NCI-H774 (cell line): ENCODE measurements at places on chromosomes 6 and 20.

DNA sequence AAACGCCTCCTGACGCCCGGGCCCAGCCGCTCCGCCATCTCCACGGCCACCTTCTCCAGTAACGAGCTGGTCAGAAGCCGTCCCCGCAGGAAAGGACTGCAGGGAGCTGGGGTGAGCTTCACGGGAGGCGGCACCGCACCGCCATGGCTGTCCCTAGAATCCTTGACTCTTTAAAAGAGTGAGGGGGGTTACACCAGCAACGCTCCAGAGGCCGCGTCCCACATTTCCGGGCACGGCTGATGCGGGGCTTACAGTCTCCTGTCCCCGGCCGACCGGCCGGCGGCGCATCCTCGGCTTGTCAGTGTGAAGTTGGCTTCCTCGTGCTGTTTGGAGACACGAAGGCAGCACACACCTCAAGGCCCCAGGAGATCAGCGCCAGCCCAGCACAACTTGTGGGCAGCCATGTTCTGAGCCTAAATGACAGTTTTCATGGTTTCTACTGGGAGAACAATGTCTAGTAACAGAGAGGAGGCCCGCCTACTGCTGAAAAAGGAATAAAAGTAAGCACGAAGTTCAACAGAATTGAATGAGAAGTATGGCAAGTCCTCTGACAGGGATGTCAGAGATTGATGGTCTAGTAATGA is 30.4 kb downstream of the SLC2A4RG start:
- DNase-seq: no peak

DNA sequence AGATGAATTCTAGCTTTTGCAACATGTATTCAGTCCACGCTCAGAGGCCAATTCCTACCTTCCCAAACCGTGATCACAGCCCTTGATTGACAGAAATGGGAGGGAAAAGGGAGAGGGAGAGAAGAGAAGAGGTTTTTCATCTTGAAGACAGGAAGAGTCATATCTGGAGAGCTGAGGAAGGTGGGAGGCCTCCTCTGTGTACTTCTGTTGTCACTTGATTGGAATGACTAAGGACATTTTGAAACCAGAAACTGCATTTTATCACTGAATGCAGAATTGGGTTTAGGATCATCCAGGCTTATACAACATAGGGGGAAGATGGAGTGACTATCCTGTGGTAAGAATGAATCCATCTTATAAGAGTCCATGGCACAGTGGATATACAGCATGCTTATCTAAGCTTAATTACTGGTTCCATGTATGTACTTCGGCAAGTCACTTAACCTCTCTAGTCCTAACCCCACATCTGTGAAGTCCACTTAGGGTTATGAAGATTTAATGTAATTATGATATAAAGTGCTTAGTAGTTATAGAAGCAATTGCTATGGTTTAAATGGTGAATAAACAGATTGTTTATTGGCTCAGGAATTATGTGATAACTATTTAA is 144.0 kb downstream of the BCKDHB start:
- no peak for DNase-seq

DNA sequence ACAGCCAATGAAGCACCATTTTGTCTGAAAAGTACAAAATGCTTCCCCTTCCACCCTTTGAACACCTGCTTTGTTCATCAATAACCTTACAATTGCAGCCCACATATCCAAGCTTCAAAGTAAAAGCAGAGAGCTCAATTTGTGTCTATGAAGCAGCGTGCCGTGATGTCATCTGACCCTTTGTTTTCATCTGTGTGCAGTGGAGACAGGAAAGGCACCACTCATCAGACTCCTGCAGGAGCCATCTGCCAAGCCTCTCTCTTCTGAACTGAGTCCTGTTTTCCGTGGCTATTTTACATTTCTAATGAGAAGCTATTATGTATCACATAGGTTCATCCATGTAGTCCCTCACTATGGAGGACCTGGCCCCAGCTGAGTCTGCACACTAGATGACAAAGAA is 7.5 kb upstream of the LY86 start:
- no peak for DNase-seq

DNA sequence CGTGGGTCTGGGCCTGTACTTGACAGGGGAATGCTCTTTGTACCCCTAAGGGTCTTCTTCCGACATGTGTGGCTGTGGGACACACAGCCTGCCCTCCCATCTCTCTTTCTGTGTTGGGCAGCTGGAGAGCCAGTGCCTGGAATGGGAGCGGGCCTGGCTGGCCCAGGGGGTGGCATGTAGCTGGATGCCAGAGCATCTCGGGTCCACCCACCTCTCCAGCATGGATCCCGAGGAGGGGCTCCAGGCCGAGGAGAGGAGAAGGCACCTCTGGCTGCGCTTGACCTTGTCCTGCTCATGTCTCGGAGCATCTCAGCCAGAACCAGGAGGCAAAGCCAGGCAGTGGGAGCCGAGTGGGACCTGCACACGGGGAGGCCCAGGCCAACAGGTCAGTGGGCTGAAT is 16.0 kb downstream of the CDH4 start:
- no peak for DNase-seq

DNA sequence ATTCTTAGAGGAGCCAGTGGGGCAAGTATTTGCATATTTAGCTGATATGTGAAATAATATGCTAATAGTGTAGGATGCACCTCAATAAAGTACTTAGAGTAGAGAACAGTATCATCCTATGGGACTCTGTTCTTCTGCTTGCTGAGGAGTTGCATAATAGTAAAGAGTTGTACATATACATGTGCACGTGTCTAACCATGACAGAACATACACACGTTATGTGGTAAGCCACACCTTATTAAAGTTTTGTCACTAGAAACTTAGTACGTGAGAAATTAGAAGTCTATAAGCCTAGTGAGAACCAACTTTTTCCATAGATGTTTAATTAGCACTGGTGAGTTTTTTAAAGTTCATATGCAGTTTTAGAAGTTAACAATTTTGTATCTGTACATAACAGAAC is 80.7 kb downstream of the L3MBTL3 start:
- no peak for DNase-seq
